ENCODE measurements at places on chromosomes 5 and 9.

GRCh38 chr9:34653151-34654072, 1.4 kb downstream of the IL11RA start:
- no peak for DNase-seq

DNA sequence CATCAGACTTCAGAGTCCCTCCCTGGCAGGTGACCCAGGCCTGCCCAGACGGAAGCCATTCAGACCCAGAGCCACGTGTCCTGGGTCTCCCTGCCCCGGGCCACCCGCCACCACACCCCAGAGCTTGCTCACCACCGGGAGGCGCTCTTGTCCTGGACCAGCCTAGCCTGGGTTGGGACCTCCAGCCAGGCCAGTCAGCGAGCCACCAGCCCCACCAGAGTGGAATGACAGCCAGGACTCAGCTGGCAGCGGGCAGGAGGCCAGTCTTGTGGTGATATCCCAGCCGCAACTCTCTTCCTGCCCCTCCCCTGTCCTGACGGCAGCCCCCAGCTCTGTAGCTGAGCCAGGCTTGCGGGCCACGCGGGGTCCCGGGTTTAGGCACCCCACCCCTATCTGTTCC, 1.7 kb upstream of the PTGDS start:
- no peak for DNase-seq

DNA sequence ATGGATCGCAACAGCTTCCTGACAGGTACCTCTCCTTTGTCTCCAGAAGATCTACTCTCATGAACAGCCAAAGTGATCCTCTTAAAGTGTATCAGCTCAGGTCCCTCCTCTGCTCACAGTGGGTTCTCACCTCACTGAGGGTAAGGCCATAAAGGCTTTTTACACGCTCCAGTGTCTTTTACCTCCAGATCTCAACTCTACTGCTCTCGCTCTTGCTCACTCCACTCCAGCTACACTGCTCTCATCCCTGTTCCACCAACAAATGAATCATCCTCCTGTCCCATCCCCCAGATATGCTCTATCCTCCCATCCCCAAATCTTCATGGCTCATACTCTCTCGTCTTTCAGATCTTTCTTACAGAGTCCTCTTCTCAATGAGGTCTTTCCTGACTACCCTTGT, 248.6 kb upstream of the EFNA5 start:
- DNase-seq = no peak

DNA sequence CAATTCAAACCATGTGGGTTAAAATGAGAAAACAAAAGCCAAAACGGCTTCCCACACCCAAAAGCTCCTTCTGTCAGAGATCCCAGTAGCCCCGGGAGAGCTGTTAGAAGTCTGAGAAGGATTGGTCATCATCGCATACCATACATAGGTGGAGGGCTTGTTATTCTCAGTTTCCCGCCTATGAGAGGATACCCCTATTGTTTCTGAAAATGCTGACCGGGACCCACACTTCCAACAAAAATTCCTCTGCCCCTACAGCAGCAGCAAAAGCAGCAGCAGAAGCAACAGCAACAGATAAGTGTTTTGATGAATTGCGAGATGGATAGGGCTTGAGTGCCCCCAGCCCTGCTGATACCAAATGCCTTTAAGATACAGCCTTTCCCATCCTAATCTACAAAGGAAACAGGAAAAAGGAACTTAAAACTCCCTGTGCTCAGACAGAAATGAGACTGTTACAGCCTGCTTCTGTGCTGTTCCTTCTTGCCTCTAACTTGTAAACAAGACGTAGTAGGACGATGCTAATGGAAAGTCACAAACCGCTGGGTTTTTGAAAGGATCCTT, at the start of gene TEK:
Gene TEK, plus strand, starts transcription at position 245 of the 561 bp plus-strand sequence. CDS start 366 bp downstream, outside the sequence.
- no peak for DNase-seq

- no peak for DNase-seq
These were observed 24.9 kb downstream of the CNOT6 start for GRCh38 chr5:180519098-180519497.

- DNase-seq = no peak
These were observed 74.0 kb downstream of the C9orf85 start for GRCh38 chr9:71985297-71985911.

GRCh38 chr9:109168170-109168569, 1.1 kb upstream of the FRRS1L start:
- no peak for DNase-seq

DNA sequence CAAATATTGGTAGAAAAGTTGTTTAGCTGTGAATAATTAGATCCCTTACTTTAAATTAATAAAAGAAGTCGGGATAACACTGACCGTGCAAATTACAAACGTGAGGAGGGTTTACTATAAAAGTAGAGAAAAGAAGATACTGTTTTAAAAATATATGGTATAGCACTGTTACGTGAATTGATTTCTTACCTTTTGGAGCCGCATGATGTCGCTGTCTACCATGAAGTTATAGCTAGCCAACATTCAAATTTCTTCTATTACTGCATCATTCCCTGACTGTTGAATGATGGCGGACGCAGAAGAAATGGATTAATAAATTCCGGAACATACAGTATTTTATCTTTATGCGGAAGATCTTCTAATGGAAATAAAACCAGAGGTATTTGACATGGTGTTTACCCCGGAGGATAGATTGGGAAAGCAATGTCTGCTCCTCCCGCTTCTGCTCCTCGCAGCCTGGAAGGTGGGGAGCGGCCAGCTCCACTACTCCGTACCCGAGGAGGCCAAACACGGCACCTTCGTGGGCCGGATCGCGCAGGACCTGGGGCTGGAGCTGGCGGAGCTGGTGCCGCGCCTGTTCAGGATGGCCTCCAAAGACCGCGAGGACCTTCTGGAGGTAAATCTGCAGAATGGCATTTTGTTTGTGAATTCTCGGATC, at the start of gene PCDHA6:
Gene PCDHA6, plus strand, starts transcription at position 257 of the 658 bp plus-strand sequence. Its CDS starts 132 bp downstream, at position 389.
- DNase-seq = no peak

- no peak for DNase-seq
These were observed 347.8 kb downstream of the EFNA5 start for GRCh38 chr5:107322936-107323335.

DNA sequence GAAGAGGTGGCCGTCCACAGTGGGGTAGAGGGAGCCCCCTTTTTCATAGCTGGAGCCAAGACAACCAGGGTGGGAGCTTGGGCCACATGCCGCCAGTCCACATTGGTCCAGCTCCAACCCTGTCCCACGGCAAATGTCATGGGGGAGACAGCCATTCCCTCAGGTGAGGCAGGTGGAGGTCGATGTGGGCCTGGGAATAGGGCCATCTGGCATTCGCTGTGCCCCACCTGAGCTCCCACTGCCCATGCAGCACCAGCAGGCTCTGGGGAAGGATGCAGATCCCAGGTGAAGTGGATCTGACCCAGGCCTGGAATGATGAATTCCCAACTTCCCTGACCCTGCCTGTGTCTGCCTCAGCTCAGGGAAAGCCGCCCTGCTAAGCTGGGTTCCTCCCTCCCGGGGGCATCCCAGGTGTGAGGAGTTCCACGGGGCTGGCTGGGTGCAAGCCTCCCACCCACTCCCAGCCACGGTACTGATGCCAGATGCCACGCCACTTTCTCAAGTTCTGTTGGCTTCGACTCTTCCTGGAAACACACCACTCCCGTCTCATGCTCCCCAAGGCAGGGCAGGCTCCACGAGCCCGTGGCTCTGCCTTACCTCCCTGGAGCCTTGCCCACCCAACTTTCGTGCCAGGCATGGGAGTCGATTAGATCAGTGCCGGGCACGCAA, 25.2 kb upstream of the FCN2 start:
- DNase-seq = no peak

Measured in T-cell (primary cell).